Fibroblast of skin of back (primary cell): ENCODE measurements at places on chromosomes 3 and 15.
A peak's percentile ranks its signal among the peaks of the same experiment; 100 is the strongest.

DNA sequence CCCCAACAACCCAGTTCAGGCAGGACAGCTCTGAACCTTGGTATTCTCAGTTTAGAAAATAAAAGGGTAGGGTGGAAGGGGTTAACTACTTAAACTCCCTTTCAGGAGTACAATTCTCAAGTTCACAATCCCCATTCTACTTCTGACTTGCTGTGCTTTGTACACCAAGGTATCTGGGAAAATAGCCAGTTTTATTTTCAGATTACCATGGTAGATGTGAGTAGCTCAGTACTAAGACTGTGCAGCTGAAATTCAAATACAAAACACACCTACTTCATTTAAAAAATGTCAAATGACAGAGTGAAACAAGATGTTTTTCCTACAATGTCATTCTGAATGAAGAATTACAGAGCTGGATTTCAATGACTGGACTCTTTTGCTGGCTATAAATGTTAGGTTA, 27.4 kb downstream of the SLC7A14 start:
- DNase-seq, result no peak

- no peak for DNase-seq
Observed at GRCh38 chr15:62164396-62165103, 535 bp downstream of the C2CD4B start.

GRCh38 chr3:39727415-39727814, 82.0 kb upstream of the MYRIP start:
- DNase-seq, result no peak

DNA sequence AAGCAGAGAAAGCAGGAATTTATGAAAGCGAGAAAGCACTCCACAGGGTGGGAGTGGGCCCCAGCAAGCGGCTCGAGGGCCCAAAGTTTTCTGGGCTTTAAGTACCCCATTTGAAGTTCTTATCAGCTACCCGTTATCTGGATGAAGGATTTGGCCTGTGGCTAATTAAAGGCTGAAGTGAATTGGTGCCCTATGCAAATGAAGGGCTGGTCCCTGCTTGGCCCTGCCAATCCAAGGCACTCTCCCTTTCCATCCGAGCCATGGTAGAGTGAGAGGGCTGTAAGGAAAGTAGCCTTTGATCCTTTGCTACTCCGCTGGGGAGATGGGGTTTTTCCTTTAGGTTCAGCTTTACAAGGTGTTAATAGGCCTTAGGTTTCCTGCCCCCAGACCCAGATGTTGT, 469.3 kb upstream of the CFAP20DC start:
- no peak for DNase-seq

DNA sequence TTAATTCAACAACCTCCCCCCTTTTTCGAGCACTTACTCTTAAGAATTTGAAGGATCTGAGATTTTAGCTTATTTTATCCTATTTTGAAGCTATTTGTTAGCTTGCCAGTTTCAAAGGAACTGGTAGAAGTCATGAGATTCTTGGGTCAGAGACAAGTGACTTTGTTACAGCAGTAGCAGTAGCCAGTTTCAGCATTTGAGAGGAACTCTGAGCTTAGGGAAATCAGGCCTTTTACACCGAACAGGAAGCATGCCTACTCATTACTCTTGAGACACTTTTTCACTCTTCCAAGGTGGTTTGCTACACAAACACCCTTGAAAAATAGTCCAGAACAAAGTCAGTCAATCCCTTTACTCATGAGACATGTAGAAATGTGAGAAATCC, 24.5 kb upstream of the TM4SF1 start:
- DNase-seq, result peak; percentile 18

DNA sequence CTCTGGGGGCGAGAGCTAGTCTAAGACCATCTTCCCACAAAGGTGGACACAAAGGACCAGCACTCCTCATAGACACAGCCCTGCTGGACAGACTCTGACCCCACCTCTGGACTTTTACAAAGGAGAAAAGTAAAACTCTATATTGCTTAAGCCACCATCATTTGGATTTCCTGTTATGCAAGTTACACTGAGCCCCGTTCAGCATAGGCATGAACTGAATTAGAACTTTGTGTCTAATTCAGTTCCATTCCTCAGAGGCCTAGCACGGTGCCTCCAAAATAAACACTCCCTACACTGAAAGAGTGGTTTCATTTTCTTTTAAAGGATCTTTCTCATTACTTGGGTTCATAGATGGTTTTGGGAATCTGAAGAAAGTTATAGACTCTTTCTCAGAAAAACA, 79.2 kb upstream of the OCA2 start:
- no peak for DNase-seq

DNA sequence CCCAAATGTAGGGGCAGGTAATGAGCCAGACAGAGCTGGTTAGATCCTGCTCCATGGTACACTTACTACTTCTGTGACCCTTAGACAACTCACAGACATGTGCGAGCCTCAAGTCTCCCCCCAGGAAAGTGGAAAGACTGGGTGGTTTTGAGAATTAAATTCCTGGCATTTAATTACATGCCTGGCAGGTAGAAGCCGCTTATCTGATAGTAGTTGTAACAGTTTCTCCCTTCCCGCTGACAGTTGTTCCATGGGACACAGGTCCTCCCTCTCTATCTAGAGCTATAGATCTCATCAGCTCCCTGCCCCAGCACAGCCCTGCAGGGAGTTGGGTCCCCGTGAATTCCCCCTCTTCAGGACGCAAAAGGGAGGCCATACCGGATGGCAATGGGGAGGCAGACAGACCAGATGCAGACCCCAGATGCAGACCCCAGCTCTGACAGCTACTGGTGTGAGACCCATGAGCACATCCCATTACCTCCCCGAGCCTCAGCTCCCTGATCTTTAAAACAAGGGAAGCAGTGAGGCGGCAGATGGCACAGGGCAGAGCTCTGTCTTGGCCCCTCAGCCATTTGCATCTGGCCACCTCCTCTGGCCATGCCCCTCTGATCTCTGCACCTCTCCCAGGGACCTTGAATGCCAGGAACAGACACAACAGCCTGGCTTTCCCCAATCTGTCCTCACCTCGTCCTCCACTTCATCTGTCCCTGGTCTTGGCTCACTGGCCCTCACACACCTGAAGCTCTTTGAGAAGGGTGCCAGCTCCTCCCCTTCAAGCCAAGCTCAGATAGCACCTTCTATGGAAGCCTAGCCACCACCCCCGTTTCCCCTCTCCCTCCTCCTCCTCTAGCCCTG, 34.1 kb upstream of the NR2C2 start:
- no peak for DNase-seq

DNA sequence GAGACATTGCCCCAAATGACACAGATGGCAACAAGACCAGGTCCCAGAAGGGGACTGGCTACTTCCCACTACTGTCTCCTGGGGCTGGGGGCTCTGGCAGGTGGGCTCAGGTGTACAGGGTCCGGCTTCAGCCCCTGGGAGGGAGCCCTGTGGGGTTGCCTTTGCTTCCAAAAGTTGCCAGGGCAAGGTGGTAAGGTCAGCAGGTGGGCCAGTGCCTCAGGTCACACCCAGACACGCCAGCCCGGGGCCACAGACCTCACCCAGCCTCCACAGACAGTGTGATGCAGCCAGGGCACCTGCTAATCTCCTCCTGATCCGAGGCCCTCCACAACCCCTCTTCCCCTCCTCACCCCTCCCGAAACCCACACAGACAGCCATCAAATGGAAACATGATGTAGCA, 7.5 kb downstream of the OXTR start:
- no peak for DNase-seq

- DNase-seq, result no peak
Observed at GRCh38 chr3:29145360-29145759, 135.5 kb upstream of the RBMS3 start.
